Activated CD8-positive, alpha-beta memory T cell treated with anti-CD3 and anti-CD28 coated beads for 48 hours (primary cell): ENCODE measurements at places on chromosomes 11 and 22.
A peak's percentile ranks its signal among the peaks of the same experiment; 100 is the strongest.

- DNase-seq = no peak
Measured at GRCh38 chr11:119277660-119278059, 39.3 kb downstream of the MCAM start.

DNA sequence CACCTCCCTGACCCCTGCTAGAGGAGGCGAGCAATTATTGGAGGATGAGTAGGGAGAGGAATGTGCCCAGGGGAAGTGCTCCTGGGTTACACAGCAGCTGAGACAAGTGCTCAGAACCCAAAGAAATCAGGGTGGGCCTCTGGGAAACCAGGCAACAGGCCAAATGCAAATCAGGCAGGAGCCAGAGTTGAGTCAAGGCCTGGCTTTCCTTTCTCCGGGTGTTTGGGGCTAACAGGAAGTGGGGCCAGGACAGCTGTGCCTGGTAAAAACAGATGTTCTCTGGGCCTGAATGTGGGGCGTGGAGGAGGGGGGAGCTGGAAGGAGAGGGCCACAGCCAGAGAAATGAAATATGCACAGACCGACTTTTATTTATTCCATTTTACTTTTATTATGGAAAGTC is 22.0 kb downstream of the MFNG start:
- DNase-seq = no peak

GRCh38 chr11:128905345-128906184 is 14.4 kb downstream of the KCNJ5 start:
- no peak for DNase-seq

- DNase-seq = no peak
Measured at GRCh38 chr11:104338186-104338585, 174.2 kb upstream of the PDGFD start.

DNA sequence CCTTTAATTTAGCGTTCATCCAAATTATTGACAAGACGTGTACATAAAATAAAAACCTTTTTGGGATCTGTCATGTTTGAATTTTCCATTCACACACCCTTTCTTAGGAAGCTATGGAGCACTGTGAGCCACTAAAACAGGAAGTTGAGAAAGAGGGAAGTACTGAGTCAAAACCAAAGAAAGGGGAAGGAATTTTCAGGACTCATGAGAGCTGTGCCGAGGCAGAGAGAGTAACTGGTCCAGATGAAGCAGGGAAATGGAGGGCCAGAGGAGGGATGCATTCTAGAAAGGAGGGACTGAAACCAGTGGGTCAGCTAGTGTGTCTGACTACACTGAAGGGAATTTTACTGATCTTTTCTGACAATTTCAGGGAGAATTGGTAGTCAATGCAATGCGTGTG is 24.9 kb downstream of the APLP2 start:
- no peak for DNase-seq

- no peak for DNase-seq
Measured at GRCh38 chr11:47980088-47980906, at the start of gene PTPRJ. PTPRJ (plus strand) TSS chr11:47980559; CDS start chr11:47980913, 354 bp downstream.

DNA sequence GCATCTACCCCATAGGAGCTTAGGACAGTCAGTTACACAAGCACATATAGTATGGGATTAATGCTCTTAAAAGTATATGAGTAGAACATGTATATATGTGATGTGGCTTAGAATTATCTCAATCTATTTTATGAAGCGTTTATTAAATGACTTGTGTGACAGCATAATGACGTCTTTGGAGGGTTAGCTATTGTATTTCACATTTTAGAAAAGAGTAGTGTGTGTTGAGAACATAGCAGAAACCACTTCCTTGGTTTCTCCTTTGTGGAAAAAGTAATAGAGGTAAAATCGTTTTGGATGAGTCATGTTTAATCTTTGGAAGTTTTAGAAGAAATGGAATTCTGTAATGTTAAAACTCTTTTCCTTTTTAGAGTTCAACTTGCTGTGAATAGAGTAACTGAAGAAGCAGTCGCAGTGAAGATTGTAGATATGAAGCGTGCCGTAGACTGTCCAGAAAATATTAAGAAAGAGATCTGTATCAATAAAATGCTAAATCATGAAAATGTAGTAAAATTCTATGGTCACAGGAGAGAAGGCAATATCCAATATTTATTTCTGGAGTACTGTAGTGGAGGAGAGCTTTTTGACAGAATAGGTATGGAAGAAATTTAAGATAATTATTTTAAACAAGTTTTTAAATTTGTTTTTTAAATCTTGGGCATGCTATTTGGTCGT is 2.4 kb downstream of the CHEK1 start:
- no peak for DNase-seq

GRCh38 chr11:120752668-120753067 is 241.1 kb downstream of the GRIK4 start:
- no peak for DNase-seq

DNA sequence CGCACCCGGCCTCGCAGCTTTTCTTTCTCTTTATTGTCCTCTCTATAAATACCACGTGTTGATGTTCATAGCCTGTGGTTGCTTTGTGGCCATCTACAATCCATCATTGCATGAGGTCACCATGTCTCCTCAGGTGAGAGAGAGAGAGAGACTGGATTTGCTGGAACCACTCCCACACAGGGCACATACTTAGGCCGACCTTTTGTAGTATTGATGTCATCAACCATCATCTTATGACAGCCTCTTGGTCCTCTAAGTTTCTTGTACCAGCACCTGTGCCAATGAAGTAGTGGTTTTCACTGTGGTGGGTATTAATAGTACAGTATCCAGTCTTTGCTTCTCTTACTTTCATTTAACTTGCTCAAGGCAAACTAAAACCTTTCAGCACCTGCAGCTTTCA is 22.8 kb upstream of the P2RY6 start:
- no peak for DNase-seq

DNA sequence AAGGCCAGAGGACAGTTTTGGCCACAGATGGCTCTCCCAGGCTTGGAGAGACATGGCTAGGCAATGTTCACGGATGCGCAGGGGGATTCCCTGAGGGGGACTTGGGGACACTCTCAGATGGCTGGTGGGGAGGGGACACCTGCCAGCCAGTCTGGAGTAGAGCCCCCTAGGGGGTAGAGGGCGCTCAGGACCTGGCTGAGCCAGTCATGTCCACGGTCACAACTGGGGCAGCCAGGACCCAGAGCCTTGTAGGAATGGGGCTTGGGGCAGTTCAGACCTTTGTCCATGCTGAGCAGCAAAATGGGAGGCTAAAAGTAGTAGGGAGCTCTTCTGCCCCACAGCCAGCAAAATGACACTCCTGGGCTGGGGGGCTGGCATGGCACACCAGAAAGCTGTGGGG is 1.7 kb downstream of the CSDC2 start:
- no peak for DNase-seq

DNA sequence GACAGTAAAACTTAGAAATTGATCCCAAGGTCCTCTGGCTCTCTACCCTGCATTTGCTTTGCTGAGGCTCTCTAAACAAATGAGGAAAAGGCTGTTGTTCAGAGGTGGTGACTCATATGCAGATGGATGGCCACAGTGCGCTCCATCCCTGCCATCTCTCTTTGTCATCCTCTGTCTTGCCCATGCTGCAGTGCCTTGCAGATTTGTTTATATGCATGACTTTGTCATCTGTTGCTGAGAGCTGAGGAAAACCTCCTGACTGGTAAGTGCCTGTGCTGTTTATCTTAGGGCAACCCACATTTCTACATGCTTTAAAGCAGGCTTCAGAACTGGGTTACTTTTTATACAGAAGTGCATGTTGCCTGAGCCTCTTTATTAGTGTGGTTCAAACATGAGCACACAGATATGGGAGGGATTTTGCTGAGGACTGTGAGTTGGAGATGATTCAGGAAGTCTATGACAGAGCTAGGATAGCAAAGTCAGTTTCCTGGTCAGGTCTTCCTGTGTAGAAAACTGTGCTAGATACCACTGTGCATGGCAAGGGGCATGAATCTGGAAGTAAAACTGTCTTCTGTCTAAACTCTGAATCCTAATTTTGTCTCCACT is 57.4 kb downstream of the JAM3 start:
- DNase-seq = no peak

- DNase-seq = no peak
Measured at GRCh38 chr11:112367461-112367860, 106.8 kb upstream of the PLET1 start.

DNA sequence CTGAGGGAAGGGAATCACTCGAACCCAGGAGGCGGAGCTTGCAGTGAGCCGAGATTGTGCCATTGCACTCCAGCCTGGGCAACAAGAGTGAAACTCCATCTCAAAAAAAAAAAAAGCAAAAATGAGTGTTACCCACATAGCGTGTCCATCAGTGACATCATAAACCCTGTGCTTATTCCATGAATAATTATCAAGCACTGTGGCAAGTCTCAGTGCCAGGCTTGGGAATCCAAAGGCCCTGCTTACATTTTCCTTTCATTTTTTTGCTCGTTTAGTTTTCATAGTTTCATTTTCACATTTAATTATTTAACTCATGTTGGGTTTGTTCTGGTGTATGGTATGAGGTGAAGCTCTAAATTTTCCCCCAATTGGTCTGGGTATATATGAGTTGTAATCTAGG is 46.5 kb downstream of the NEU3 start:
- DNase-seq = no peak

- DNase-seq = no peak
Measured at GRCh38 chr11:108393046-108393445, 74.3 kb downstream of the C11orf65 start.

- DNase-seq = peak; percentile 90
Measured at GRCh38 chr11:6612213-6613041, at the start of gene TAF10. TAF10 (minus strand) TSS chr11:6612216; CDS start chr11:6612189, 27 bp downstream.

DNA sequence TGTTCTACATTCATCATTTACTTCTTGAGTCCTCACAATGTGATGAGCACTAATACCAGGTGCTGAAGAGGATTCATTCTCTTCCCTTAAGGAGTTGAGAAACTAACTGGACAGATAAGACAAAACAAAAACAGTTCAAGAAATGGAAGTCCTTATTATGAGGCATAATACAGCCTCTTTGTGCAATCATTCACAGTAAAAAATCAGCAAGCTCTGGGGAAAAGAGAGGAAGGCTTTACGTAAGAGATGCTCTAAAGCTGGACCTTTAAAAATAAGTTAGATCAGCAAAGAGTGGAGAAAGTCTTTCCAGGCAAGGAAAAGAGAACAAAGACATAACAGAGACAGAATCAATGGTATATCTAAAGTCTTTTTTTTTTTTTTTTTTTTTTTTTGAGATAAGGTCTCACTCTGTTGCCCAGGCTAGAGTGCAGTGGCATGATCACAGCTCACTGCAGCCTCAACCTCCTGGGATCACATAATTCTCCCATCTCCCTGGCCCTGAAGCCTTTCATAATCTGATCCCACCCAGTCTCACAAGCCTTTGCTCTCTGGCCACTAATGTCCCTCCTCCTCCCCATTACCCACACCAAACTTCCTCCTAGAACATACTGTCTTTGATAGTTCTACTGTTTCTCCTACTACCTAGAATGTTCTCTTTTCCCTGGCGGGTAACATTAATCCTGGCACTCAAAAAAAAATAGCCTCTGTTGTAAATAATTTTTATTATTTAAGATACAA is 40.9 kb downstream of the MRTFA start:
- DNase-seq = no peak

- DNase-seq = no peak
Measured at GRCh38 chr22:37365950-37366349, 61.3 kb downstream of the ELFN2 start.

GRCh38 chr11:116694349-116694725 is 78.5 kb downstream of the BUD13 start:
- no peak for DNase-seq

GRCh38 chr11:10457901-10458300 is 2.8 kb downstream of the AMPD3 start:
- no peak for DNase-seq

- DNase-seq = no peak
Measured at GRCh38 chr22:19110064-19110458, 12.2 kb downstream of the DGCR2 start.

GRCh38 chr11:61921446-61921845 is 4.1 kb upstream of the RAB3IL1 start:
- DNase-seq = no peak

DNA sequence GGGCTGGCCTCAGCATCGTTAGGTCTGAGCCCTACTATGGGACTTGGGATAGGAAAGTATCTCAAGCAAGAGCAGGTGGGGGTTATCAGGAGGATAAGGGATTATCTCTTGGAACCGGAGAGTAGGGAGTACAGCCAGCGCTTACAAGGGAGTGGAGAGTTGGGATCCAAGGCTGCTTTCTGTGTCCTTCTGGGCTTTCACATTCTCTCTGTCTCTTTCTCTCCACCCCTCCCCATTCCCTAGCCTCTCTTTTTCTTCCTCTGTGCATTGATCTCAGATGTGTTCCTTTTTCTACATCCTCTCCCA is 170.2 kb downstream of the BUD13 start:
- no peak for DNase-seq

DNA sequence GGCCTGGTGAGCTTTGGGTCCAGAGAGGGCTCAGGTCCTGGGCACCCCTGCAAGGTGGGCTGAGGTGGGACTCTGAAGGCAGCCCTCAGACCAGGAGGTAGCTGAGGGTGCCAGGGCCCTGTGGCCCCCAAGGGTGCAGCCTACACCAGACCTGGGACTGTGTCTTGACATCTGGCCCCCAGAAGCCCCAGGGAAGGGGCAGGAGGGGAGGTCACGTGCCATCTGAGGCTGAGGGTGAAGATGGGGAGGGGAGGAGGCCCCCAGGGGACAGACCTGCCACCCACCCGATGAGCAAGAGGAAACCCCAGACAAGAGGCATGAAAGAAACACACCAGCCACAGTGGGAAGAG is 520.2 kb downstream of the BRD1 start:
- no peak for DNase-seq

DNA sequence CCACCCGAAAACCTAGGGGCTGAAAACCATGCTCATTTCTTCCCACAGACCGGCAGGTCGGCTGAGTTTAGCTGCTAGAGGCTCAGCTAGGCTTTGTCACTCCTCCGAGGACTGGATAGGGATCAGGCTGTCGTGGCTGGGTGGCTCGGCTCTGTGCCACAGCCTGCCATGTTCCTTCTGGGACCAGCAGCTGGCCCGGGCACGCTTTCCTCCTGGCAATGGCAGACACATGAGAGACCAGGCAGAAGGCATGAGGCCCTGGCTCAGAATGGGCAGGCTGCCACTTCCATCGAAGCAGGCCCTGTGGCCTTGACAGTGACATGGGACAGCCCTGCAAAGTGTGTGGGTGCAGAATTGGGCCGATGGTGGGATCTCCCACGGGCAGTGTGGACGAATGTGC is 20.9 kb downstream of the PARVG start:
- no peak for DNase-seq

DNA sequence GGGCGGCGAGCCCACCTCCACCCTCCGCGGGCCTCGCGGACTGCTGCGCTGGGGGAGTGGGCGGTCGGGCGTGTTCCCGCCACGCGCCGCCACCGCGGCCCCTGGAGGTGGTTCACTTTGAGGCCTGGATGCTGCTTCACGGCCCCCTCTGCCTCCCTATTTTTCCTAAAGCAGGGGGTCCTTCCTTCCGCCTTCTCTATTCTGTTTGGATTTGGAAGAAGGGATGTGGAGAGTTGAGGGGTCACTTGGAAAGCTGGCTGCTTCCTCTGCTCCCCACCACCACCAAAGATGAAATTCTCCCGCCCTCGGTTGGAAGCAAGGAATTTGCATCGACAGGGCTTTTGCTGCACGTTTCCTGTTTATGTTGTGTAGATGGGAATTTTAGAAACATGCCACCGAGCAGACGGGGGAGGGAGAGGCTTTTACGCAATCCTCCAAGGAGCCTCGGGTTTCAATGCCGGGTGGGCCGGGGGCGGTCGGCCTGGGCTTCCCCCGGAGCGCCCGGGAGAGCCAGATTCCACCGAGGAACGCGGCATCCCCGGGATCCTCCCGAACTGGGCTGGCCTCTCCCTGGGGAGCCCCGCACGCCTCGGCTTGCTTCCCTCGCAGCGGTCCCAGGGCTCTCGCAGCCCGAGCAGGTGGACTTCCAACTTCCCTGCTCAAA is 403 bp upstream of the SBF2 start:
- DNase-seq = no peak

GRCh38 chr11:71244116-71244810 is 8.1 kb downstream of the SHANK2 start:
- no peak for DNase-seq

GRCh38 chr22:40040927-40041326 is 46.2 kb downstream of the FAM83F start:
- DNase-seq = no peak
